NCI-H345 (cell line): ENCODE measurements at places on chromosomes 13 and 19.

- DNase-seq = no peak
These were observed 9.5 kb downstream of the CEBPG start for GRCh38 chr19:33382982-33383381.

- no peak for DNase-seq
These were observed 63.8 kb upstream of the RXFP2 start for GRCh38 chr13:31675440-31675953.

DNA sequence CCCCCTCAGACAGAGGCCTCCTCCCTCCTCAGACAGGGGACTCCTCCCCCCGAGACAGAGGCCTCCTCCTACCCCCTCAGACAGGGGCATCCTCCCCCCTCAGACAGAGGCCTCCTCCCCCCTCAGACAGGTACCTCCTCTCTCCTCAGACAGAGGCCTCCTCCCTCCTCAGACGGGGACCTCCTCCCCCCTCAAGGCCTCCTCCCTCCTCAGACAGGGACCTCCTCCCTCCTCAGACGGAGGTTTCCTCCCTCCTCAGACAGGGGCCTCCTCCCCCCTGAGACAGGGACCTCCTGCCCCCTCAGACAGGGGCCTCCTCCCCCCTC, 13.9 kb downstream of the C3 start:
- DNase-seq = no peak

DNA sequence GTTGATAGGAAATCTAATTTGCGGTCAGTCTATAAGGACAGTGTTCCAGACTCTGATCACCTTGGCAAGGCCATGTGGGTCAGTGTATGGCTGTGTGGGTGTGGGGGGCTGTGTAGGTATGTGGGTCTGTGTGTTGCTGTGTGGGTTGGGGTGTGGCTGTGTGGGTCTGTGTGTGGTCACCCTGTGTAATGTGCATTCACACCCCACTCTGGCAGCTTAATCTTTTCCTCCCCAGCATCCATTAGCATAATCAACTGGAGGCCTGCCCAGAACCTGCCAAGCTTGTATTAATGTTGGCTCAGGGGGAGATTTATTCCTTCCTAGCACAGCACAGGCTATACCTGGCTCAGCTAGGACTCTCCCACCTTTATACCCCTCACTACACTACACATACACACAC, 203.2 kb downstream of the TUBA3C start:
- DNase-seq = no peak

- DNase-seq = no peak
These were observed 100.7 kb upstream of the RXFP2 start for GRCh38 chr13:31638577-31638976.

- DNase-seq = peak; percentile 60
These were observed 441.5 kb upstream of the KLF12 start for GRCh38 chr13:74575729-74576125.

DNA sequence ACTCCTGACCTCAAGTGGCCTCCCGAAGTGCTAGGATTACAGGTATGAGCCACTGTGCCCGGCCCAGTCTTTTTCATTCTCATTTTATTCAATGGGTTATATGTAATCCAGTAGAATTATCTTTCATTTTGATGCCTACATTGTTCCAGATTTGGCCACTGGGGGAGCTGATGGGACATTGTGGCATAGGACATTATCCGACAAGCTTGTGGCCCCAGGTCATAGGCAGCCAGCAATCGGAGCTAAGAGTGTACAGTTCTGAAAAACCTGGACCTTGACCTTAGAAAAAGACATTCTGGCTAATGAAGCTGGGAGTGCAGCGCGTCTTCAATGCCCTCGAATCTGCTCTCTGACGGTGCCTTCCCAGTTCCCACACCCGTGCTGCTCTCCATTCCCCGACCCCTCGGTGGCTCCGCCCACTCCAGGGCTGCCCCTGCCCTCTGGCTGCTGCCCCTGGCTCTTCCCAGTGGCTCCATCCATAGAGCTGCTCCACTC, 108.7 kb downstream of the TEX29 start:
- peak; percentile 45 for DNase-seq

DNA sequence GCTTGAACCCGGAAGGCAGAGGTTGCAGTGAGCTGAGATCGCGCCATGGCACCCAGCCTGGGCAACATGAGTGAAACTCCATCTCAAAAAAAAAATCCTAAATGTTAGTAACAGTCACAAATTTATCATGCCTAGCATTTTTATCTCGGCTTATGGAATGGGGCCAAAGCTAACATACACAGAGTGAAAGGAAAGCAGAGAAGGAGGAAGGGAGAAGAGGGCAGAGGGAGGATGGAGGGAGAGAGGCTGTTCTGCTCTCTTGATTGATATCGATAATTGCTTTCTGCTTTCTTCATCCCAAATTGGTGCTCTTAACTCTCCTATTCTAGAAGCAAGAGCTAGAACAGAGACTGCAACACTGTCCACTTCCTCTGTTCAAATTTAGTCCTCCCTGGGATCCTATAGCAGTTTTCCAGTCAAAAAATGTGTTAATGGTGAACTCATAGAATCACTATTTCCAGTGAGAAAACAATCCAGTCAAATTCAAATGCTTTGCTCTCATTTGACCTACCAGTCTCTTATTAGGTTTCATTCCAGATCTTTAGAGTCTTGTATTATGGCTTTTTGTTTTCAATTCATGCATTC, 15.8 kb upstream of the TUBGCP3 start:
- no peak for DNase-seq

GRCh38 chr19:3785451-3785937, 687 bp downstream of the MATK start:
- DNase-seq = no peak

- DNase-seq = no peak
These were observed 227.4 kb downstream of the TUBA3C start for GRCh38 chr13:18954254-18954653.

DNA sequence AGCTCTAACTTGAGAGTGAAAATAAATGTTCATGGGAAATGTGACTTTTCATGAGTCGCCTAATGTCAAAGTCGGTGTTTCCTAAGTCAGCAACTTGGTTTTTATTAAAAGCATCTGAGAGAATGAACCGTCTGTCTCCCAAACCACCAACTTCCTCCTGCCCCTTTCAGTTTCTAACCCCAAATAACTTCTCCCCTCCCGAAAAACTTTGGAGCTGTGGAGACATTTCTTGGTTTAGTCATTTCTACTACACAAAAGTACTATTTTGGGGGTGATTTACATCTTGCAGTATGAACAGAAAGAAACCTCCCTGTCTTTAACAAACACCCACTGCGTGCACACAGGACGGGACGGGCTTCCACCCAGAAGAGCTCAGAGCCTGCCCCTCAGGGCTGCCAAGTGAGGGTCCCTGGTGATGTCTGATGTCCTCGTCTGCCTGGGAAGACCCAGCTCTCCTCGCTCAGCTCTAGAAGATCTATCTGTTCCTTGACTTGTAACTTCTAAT, 65.0 kb downstream of the RASA3 start:
- DNase-seq = no peak

GRCh38 chr13:38921081-38921480, 69.5 kb downstream of the STOML3 start:
- DNase-seq = no peak

DNA sequence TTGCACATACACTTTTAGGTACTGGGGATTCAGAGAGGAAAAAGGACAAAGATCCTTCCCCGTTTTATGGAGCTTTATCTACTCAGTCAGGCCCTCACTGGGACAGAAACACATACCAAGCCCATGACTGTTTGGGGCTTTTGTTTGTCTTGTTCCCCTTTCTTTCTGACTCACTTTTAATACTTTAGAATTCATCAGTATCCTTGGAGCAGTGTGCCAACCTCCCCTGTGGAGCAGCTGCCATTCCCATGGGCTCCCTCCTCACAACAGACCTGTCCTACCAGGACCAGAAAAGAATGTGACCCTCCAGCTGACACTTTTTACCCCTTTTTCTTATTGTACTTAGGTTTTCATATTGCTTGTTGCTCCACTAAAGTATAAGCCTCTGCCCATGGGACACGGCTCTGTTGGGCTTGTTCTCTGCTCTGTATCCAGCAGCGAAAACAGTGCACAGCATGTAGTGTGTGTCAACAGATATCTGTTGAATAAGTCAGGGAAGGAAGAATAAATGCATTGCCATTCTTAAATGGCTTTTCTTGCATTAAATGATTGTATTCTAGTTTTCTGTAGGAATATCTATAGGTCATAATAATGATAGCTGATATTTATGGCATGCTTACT, 431.1 kb downstream of the EFNB2 start:
- DNase-seq = no peak

GRCh38 chr19:4573682-4574081, 14.2 kb upstream of the SEMA6B start:
- no peak for DNase-seq

GRCh38 chr13:66704110-66704509, 526.0 kb downstream of the PCDH9 start:
- DNase-seq = no peak

GRCh38 chr19:55068950-55069864, 6.3 kb upstream of the RDH13 start:
- peak; percentile 29 for DNase-seq

- no peak for DNase-seq
These were observed 1563.6 kb downstream of the OLFM4 start for GRCh38 chr13:54592201-54592600.

DNA sequence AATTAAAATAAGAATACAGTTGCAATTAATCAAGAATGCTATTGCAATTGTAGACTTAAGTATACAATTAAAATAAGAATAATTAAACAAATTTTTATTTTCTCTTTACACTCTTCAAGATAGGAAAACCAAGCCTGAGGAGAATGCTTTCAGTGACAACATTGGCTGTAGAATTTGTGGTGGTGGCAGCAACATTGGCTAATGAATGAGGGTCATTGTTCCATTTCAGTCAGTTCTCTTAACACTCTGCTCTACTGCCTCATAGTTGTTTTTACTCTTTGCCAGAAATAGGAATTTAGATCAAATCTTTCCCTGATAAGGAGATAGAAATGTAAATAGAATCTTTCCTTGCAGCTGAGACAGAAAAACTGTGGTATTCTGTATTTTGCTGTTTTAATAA, 391.6 kb downstream of the PCDH20 start:
- no peak for DNase-seq

GRCh38 chr13:52164989-52165388, 5.6 kb upstream of the NEK3 start:
- no peak for DNase-seq

GRCh38 chr13:29771247-29771646, 79.2 kb downstream of the UBL3 start:
- peak; percentile 40 for DNase-seq

DNA sequence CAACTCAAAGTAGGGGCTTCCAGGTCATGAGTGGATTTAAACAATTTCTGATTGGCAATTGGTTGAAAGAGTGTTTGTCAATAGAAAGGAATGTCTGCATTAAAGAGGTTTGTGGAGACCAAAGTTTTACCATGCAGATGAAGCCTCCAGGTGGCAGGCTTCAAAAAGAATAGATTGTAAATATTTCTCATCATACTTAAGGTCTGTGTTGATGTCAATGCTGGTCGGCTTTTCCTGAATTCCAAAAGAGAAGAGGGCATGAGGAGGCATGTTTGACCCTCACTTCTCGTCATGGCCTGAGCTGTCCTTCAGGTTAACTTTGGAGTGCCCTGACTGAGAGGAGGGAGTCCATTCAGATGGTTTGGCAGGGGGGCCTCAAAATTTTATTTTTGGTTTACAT, 125.4 kb upstream of the RFC3 start:
- DNase-seq = no peak

DNA sequence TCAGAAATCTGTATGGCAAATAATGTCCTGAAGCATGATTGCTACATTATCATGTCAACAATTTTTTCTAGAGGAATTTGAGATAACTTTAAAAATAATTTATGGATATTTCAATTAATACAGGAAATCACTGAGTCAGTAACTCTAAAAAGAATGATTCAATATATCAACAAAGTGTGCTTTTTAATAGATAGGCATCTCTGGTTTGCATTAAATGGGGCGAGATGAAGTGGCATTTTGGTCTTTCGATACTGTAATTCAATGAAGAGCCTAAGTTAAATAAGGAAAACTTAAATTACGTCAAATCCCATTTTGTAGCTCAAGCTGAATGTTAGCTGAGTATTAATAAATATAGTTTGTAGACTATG, 342.8 kb downstream of the DACH1 start:
- DNase-seq = no peak
